ENCODE measurements at places on chromosomes 2 and 18.
A peak's percentile ranks its signal among the peaks of the same experiment; 100 is the strongest.

DNA sequence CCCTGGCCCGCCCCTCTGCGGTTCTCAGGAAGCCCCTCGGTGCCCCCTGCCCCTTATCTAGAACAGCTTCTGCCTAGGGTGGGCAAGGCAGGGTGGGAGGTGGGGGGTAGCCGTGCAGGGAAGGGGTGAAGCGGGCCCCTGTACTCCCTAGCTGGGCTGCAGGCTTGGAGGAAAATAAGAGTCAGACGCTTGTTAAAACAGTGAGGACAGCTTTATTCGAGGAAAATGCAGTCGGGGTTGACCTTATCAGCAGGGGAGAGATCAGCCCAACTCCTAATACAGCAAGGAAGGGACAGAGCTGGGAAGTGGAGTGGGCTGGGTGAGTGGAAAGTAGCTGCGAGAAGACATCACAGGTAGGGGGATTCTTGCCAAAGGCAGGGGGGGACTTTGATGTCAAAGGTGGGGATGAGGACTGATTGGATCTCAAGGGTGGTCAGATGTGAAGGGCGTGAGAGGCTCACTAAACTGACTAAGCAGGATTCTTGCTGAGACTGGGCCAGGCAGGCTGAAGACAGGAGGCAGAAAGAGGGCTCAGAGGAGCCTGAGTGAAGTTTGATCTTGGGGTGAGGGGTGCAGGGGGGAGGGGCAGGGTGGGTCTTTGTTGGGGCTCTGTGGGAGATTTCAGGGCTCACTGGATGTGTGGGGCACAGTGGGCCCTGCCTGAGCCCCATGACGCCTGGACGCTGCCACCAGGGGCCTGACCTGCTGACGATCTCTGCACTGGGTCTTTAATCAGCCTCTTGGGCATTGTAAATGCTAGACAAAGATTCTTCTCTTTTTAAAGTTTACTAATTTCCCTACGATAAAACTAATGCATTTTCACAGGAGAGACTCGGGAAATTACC is 29.9 kb downstream of the HPCAL1 start:
- no peak for DNase-seq

DNA sequence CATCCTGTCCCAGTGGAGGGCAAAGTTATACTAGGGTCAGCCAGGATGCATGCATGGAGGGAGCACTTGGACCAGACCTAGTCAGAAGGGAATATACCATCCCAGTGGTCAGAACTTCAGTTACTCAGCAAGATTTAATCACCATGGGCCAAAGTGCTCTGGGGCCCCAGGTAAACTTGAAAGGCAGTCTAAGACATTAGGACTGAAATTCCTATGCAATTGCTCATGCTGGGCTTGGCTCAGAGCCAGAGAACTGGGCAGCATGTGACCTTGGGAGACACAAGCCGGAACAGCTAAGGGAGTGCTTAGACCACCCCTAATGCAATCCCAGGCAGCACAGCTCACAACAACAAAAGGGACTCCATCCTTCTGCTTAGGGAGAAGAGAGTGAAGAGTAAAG is 401.3 kb downstream of the KCNJ3 start:
- no peak for DNase-seq

DNA sequence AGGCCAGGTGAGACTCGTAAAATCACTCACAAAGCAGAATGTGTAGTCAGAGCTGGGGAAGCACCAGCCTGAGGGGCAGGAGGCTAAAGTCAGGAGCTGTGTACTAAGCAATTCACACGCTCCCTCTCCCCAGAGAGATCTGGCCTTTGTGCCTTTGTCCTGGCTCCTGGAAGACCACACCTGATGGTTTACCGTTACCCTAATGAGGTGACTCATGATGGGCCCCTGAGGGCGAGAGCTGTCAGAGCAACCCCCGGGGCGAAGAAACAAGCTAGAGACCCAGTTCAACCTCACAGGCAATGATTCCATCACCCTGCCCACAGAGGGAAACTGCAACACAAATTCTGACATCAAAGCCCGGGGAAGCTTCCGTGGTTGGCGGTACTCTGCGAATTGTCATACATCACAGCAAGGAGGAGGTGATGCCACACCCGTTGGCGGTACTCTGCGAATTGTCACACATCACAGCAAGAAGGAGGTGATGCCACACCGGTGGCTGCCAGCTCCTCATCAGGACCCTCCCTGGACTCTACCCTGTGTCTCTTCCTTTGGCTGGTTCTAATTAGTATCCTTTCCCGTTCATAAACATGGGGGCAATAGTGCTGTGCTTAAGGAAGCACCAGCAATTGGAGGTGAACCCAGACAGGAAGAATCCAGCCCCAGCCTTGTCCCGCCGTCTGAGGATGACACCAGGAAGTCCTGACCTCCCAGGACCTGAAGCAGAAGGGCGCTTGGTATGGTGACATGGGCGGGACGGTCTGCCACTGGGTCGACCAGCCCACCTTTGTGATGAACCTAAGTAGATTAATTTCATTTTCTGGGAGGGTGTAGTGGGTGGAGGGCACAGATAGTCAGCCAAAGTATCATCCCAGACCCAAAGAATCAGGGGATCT is 30.5 kb downstream of the B3GNT7 start:
- no peak for DNase-seq

DNA sequence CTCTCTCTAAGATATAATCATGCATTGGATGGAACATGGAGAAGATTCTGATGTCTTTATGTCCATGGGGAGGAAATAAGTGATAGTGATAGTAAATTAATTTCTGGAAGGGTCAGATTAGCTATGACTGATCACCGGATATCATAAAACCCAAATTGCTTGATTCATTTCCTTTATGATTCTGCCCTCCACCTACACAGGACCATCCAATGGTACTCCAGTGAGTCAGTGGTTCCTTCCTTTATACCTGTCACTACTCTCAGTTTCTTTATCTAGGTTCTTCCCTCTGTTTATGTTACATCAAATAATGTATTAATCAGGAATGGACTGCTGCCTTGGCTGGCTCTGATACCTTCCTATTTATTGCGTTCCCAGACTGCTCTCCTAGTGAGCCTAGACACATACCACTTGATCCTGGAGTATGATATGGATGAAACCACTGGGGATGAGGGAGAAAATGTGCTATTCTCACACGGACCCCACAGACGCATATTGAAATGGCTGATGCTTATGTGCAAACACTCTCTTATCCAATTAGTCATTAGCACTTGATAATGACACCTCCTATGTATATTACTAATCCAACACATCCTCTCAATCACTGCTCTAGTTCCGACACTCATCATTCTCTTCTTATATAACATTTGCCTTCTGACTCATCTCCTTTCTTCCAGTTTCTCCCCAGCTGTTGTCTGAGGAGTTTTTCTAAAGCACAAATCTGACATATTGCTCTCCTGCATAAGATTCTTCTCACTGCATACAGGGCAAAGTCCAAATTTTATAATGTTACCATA is 315.6 kb downstream of the INSIG2 start:
- DNase-seq: peak; percentile 18

All from astrocyte (in vitro differentiated cells and primary cell).